ENCODE measurements at places on chromosomes 12 and 14. TPM values are rescaled to one million over a fixed set of nuclear protein-coding genes. Genes with fewer than 3 reads are reported as not detected.

GRCh38 chr14:54451121-54451601, 10.0 kb upstream of the CNIH1 start:
- no peak for DNase-seq

- no peak for DNase-seq
Observed at GRCh38 chr12:120490833-120491512, 4.9 kb upstream of the DYNLL1 start.

GRCh38 chr14:44712024-44712815, 205.1 kb upstream of the FSCB start:
- DNase-seq = no peak

- DNase-seq = no peak
Observed at GRCh38 chr12:93184672-93185368, 192.9 kb upstream of the NUDT4 start.

DNA sequence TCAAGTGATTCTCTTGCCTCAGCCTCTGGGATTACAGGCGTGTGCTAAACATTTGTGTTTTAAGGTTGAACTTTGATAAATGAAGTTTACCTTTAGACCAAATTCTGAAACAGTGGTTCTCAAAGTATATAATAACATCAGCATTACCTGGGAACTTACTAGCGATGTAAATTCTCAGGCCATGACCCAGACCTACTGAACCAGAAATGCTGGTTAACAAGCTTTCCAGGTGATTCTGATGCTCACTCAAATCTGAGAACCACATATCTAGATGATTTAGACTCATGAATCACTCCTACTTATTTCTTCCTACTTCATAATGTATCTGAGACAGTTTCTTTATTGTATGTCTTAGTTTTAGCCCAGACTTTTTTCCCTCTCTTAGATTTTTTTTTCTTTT, 43.6 kb downstream of the RAD51B start:
- DNase-seq = no peak

ERP27 gene
- 1.4 TPM for total RNA-seq

IL26 gene
- not detected for total RNA-seq
